Uterus (tissue), 4 donors: ENCODE measurements at places on chromosomes 1 and 21. TPM values are rescaled to one million over a fixed set of nuclear protein-coding genes. Genes with fewer than 3 reads are reported as not detected.

DNA sequence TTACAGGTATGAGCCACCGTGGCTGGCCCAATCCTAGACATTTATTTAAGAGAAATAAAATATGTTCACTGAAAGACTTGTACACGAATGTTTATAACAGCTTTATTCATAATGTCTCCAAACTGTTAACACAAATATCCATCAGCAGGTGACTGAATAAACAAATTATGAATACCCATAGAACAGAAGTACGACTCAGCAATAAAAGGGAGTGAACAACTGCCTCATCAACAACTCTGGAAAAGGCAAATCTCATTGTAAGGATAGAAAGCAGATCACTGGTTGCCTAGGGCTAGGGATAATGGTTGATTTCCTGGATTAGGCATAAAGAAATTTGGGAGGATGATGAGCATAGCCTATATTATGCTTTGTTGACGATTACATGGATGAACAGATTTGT lies 41.7 kb downstream of the GABPA start:
- no peak for DNase-seq

GRCh38 chr1:160685266-160685665 lies 26.4 kb downstream of the CD48 start:
- no peak for DNase-seq

GRCh38 chr1:56908619-56909221 lies 54.1 kb downstream of the C8A start:
- no peak for DNase-seq

DNA sequence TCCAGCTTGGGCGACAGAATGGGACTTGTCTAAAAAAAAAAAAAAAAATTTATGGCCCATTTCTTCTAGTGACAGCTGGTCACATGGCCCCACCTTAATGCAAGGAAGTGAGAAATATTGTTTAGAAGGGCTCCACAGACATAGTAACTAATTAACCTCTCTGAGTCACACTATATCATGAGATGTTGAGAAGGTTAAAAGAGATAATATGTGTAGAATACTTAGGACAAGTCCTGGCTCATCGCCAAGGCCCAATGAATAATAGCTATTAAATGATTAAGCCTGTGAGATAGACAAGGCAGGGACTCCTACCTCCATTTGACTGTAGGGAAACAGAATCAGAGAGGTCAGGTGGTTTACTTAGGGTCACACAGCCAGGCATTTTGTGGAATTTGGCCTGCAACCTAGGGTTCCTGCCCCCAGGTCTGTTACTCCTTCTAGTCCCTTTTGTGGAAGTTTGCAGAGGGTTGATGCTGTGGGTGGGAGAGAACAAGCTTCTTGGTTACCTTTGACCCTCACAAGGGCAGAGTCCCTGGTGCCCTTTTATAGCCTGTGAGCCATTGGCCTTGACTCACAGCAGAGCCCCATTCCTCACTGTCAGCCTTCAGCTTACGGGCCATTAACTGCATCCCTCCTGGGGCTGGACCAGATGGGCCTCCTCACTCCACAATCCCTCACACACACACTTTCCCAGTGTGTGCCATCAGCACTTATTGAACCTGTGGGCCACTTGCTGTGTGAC lies 48.5 kb downstream of the OPRD1 start:
- no peak for DNase-seq

DNA sequence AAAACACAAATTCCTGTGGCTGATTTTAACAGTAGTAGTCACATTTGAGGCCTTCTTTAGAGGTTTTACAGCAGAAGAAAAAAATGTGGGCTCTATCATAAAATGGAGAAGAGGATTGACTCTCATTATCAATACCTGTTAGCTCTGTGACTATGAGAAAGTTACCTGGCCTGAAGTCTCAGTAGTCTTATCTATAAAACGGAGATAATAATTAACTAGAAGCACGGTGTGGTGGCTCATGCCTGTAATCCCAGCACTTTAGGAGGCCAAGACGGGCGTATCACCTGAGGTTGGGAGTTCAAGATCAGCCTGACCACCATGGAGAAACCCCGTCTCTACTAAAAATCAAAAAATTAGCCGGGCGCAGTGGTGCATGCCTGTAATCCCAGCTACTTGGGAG lies 90.4 kb upstream of the PLPPR4 start:
- no peak for DNase-seq

DNA sequence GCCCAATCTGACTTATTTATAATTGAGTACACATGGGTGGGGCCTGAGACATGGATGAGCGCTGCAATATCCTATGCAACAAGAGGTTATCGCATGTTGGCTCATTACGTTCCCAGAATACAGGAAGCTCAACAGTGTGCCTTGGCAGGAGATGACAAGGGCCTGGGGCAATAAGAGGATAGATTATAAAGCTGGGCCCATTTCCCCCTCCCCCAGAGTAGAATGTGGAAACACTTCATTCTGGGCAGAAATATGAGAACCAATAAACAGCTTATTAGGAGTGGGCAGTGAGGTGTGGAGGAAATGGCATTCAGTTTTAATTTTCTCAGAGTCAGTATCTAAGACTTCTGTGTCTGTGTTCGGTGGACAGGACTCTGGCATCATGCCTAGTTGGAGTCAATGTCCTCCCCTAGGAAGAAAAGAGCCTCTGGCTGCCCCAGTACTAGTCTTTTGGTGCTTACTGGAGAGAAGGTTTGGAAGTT lies 92.8 kb downstream of the PIK3R3 start:
- peak; percentile 56 for DNase-seq

DNA sequence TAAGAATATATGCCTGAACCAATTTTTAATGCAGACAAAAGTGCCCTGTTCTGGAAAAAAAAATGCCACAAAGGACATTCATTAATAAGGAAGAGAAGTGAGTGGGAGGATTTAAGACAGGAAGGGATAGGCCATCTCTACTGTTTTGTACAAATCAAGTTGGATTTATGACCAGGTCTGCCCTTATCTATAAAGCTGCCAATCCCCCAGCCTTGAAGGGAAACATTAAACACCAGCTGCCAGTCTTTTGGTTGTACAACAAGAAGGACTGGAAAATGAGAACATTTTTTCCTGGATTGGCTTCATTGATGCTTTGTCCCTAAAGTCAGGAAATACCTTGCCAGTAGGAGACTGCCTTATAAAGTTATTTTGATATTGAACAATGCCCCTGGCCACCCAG lies 444.0 kb downstream of the NPHP4 start:
- no peak for DNase-seq

DNA sequence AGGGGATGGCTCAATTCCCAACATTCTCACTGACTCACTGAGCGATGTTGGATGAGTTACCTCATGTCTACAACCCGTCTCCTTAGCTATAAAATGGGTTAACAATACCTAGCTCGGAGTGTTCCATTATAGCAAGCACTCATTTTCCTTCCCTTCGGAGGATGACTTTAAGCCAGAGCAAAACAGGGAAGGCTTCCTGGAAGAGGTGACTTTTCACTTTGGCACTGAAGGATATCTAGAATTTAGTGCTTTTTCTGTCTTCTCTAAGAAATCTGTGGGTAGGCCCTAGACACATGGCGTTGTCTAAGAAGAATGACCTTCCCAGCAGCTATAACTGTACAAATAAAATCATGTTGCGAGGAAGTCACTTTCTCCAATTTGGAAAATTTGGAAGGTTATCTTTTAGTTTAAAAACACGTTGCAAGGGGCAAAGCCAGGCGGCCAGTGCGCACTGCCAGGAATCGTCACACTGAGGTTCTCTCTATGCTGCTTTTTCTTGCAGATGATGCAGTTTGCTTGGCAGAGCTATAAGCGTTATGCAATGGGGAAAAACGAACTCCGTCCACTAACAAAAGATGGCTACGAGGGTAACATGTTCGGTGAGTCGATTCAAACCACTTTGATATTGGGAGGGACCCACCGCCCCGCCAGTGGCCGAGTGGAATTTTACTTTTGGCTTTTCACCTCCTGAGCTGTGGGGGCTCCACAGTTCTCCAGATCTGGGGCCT lies 69.5 kb downstream of the MAN1C1 start:
- no peak for DNase-seq

DNA sequence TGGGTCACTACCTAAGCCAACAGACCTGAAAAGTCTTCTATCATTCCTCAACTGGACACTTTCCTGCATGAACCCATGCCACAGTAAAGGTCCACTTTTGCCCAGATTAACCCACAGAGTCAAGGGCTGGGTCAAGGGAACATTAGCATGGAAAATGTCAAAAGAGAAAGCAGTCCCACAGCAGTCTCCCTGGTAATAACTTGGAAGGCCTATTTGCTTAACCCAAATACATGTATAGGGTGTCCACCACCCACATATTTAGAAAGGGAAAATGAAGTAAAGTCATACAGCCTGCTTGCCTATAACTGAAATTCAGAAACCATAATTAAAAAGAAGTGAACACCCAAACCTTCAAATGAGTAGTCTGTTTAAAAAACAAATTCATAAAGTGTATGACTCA lies 16.1 kb upstream of the HSD3B1 start:
- no peak for DNase-seq

DNA sequence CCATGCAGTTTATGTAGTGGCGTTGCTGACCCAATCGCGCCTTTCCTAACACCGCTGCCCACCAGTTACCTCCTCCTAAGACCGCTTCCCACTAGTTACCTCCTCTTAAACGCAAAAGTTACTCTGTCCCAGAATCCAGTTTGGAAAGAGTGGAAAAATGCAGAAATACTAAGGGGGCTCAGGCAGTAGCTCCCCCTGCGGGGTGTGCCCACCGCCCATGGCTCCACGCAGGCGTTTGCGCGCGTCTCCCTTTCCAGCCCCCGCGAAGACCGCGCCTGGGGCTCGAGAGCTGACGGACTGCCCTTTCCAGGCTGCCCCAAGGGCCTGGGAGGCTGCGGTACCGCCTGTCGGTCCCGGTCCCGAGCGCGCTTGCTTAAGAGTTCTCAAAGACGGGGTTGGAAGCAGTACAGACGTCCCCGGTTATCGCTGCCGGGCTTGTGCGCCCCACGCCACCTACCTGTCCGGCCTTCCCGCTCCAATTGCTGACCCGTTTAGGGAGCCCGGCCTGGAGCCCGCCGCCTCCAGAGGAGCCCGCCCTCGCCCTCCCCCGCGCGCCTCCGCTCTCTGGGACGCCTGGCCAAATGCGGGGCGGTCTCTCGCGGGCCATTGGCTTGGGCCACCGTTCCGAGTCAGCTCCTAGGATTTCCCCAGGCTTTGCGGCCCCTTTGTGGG lies 414.1 kb upstream of the ESRRG start:
- no peak for DNase-seq

DNA sequence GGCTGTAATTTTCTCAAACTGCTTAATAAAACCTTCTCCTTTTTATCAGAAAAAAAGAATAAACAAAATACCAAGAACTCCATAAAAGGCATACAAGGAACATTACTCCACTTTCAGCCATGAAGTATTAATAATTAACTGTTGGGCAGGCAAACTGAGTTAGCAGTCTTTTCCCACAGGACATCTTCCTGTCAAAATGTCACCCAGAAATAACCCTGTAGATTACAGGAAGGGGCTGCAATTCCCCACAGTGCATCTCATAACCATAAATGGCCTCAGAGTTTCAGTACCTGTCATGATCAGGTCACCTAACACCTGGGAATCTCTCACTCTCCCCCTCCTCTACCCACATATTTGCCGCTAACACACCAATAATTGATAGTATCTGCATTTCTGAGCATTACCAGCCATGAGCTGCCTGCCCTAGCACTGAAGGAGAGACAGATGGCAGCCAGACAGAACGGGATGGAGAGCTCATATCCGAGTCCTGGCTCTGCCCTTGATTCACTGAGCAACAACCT lies 475.0 kb downstream of the SMYD3 start:
- DNase-seq: no peak

DNA sequence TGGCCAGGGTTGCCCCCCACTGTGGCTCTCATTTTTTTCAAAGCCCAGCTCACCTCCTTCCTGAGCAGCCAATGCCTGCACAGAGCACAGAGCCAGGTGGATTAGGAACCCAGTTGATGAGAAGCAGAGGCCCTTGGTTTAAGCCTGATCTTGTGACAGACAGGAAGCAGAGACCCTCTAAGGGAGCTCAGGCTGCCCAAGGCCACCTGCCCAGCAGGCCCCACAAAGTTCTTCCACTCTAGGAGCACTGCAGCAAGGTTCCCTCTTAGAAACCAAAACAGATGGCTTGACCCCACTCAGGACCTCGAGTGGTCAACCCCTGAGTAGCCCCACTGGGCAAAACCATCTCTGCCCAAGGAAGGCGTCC lies 25.5 kb upstream of the PRSS38 start:
- no peak for DNase-seq

DNA sequence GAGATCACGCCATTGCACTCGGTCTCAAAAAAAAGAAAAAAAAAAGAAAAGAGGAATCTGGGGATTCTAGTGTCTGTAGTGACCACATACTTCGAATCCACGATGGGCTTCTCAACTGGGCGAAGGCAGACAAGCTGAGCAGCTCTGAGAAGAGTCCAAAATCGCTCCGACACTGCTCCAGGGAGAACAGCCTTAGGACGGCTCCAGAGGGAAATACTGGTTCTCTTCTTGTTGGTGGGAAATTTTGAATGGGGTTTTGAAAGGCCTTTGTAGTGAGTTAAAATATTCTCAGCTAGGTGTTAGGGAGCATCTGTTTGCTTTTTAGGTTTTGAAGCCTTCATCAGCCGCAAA lies 18.3 kb upstream of the HJV start:
- DNase-seq: no peak

DNA sequence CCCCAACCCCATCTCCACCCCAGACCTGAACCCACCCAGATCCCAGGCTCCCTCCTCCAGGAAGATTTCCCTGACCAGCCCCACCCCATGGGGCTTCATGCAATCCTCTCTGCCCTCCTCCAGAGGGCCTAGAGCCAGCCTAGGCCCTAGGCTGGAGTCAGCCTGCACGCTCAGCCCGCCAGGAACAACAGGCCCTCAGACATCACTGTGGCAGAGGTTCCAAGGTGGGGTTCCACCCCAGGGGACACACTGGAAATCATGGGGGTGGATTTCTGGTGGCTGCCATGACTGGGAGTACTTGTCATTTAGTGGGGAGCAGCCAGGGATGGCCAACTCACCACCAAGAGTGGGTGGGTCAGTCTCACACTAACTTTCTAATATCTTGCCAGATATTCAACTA lies 122.0 kb downstream of the GLIS1 start:
- no peak for DNase-seq

DNA sequence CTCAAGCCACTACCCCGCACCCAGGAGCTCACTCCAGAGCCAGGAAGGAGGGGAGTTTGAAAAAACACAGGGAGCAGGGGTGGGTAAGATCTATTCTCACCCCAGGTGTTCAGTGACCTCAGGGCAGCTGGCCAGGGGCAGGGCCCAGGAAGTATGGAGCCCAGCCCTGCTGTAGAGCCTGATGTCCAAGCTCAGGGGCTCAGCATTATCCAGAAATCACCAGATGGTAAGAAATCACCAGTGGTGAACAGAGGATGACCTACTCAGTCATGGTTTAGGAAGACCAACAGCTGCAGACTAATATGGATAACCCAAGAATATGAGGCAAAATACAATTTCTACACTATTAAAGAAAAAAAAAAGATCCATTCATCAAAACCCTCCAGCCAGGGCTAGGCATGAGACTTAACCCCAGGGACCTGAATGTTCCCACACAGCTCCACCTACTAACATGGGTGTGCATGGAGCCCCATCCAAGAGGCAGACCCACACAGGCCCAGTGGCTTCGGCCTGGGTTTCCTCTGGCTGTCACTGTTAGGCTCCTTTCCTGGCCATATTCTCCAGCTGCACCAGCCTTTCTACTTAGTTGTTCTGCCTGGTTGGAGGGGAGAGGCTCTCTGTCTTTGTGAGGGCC lies 67.6 kb downstream of the KCNN3 start:
- DNase-seq: no peak

The FCGR2B gene
- total RNA-seq: 0.59 TPM

The AGL gene
- total RNA-seq: 15.5 TPM

The SLC2A5 gene
- 2.4 TPM for total RNA-seq

The IGSF9 gene
- 0.29 TPM for total RNA-seq
